ENCODE measurements at places on chromosomes 12 and 14.

DNA sequence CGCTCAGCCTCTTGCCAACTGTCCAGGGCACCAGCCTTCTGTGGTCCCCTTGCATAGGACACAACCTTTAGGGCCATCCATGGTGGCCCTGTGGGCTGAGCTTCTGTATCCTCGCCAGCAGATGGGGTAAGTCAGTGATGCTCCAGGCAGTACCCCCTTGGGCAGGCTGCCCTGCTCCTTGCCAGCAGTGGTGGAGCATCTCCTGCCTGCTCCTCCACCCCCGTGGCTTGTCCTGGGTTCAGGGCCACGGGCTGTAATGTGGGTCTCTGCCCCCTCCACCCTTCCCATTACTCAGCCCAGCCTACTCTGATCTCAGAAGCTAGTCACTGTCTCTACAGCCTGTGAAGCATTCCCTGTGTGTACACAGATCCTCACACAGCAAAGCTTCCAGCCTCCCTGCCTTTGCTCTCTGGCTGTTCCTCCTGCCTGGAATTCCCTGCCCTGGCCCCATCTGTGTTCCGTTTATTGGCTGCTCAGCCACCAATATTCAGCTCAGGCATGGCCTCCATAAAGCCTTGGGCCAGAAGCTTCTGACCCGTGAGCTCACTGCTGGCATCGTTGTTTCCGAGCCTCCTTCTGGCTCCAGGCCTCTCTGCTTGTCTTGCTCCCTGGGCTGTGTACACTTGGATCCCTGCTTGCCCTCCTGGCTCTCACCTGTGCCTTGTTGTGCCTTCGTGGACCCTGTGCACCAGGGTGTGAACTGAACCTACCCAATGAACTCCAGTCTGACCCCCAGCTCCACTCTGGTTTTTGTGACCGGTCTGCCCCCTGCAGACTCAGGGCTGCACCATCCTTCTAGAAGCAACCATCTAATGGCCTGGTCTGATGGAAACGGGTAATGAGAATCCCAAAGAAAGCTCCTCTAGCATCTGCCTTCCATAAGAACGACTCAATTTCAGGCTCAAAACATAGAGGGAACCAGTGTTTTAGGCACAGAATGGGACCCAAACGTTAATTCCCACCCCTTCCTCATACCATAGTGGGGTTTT is 177.0 kb upstream of the PRMT8 start:
- no peak for DNase-seq

DNA sequence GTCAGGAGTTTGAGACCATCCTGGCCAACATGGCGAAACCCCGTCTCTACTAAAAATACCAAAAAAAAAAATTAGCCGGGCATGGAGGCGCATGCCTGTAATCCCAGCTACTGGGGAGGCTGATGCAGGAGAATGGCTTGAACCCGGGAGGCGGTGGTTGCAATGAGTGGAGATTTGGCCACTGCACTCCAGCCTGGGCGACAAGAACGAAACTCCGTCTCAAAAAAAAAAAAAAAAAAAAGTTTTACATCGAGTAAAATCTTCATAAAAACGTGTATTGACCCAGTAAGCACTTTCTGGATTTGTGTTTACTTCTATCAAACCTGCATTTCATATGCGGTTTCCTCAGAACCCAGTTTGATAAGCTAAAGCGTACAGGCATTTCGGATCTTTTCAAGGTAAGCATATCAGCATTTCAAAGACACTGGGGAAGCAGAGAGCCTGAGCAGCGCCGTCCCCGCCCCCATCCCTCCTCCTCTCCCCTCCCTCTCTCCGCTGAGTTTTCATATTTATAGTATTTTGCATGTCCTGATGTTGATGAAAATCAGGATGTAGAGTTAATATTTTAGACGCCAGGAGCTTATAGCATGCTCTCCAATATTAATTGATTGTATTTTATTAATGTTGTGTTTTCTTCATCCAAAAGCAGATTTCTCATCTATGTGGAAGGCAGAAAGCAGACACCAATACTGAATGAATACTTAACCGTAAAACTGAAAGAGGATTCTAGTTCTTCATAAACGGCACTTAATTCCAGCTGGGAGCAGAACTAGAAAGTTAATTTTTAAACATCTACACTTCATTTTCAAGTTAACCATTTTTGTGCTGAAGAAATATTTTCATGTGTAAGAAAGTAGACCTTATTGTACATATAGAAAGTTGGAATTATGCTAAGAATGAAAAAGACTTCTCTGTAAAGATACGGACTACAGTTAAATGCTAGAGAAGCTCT is 9.2 kb upstream of the HIP1R start:
- no peak for DNase-seq

DNA sequence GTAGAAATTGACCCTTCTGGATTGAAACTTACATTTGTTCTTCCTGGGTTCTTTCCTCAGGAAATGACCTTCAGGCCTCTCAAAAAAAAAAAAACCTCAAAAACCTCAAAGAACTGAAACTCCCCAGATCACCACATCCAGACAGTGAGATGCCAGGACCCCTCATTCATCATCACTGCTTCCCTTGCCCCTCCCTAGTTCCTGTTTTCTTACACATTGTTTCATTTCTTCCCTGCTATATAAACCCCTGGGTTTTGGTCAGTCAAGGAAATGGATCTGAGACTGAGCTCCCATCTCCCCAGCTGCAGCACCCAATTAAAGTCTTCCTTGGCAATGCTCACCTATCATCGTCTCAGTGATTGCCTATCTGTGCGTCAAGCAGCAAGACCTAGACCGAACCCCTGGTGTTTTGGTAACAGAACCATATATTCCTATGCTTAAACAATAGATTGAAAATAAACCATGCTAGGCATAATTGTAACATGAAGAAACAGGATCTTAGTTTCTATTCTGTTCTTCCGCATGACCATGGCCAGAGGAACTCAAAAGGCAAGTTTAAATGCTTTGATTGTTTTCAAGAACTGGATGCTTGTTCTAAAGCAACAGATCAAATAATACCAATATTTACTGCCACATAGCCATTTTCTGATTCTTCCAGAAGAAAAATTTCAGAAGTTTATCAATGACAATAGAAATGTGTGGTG is 108.0 kb upstream of the MAX start:
- DNase-seq, result no peak

- no peak for DNase-seq
Measured at GRCh38 chr12:47977046-47977771, 13.8 kb downstream of the TMEM106C start.

GRCh38 chr12:108268397-108268796 is 70.7 kb downstream of the CMKLR1 start:
- DNase-seq, result no peak

DNA sequence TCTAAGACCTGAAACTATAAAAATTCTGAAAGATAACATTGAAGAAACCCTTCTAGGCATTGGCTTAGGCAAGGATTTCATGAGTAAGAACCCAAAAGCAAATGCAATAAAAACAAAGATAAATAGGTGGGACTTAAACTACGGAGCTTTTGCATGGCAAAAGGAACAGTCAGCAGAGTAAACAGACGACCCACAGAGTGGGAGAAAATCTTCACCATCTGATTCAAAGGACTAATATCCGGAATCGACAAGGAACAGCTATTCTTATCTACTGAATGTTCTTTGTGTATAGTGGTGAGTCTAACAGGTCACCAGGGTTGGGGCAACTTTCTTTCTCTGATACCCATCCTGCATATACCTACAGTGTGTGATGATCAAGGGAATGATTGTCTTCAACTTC is 198.6 kb downstream of the CCDC91 start:
- DNase-seq, result no peak

GRCh38 chr12:130620281-130620680 is 95.8 kb downstream of the RIMBP2 start:
- no peak for DNase-seq

- DNase-seq, result no peak
Measured at GRCh38 chr12:101850199-101850598, 19.4 kb upstream of the GNPTAB start.

GRCh38 chr12:26268841-26269561 is 73.6 kb downstream of the SSPN start:
- no peak for DNase-seq

DNA sequence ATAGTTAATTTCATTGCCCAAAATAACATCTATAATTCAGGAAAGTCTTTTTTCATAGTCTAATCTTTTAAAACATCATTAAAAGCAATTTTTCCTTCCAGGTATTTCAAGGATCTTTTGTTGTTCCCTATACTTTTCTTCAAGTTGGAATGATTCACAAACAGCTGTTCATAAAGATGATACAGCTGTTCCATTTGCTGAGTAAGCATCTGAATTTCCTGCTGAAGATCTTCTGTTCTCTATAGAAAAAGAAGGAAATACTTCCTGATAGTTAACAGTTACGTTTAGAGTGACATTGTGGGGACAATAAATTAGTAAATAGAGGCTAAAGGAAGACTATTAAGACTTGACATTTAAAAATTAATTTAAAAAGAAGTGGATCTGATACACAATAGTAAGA is 30.3 kb upstream of the ESR2 start:
- DNase-seq, result no peak

GRCh38 chr12:128661226-128661569 is 162.6 kb downstream of the SLC15A4 start:
- no peak for DNase-seq
